ENCODE measurements at places on chromosomes 12 and 14.

- DNase-seq = no peak
These were observed 95.5 kb upstream of the FAR2 start for GRCh38 chr12:29053567-29053966.

DNA sequence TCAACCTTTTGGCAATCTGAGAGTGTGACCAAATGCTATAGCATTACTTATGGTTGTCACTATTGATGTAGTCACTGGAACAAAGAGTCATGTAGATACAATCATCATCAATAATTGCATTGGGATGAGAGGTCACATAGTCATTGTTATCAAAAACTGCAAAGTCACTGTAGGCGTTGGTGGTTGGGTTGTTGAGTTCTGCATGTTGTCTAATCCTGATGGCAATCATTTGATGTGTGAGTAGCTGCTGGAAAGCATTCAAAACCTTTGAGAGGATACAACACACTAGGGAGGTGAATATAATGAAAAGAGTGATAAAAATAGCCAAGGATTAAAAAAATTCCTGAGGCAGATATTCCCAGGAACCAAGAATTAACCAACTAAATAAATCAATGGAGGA is 214.7 kb upstream of the SYT10 start:
- no peak for DNase-seq

GRCh38 chr12:95548056-95548538 is 3.2 kb downstream of the USP44 start:
- DNase-seq = no peak

GRCh38 chr12:79393842-79394241 is 296.9 kb downstream of the PAWR start:
- no peak for DNase-seq

- no peak for DNase-seq
These were observed 346.3 kb downstream of the VRK1 start for GRCh38 chr14:97143456-97143855.

DNA sequence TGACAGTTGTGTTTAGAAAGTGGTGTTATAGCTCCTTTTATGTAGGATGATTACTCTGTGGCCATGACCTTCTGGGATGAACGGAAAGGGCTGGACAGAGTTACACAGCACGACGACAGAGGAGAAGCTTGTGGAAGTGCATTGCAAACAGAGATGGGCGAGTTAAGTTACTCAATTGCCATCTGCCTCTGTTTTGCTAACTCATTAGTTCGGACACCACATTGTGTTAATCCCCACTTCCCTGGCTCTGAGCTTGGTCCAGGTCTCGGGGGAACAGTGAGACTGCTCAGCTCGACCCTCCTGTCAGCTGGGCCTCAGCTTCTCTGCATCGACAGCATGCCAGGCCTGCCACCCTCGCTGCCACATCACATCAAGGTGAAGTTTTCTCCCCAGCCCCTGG is 408.0 kb downstream of the ZFP36L1 start:
- DNase-seq = no peak

DNA sequence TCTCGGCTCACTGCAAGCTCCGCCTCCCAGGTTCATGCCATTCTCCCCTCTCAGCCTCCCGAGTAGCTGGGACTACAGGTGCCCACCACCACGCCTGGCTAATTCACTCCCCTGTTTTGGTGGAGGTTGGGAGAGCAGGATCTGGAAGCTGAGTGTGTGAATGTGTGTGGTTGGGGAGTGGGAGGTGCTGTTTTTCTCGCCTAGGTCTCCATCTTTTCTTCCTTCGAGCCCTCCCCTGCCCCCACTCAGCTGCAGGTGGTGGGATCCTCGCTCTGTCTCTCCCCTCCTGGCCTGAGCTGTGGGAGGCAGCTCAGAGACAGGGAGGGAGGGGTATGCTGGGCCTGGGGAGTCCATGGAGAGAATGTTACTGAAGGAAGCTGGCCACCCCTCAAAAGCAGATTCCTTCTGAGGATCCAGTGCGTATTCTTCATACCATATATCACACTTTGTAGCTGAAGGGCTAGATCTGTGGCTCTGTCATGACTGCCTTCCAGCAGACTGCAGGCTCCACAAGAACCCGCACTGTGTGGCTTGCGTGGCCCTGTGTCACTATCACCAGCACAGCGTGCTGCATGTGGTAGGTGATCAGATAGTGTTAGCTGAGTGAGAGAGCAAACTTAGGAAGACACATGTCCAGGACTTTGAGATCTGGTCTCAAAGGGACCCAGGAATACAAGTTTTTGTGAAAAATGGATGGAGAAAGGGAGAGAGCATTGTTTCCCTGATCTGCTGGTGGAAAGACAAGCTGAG is 2.8 kb downstream of the KRT83 start:
- no peak for DNase-seq

DNA sequence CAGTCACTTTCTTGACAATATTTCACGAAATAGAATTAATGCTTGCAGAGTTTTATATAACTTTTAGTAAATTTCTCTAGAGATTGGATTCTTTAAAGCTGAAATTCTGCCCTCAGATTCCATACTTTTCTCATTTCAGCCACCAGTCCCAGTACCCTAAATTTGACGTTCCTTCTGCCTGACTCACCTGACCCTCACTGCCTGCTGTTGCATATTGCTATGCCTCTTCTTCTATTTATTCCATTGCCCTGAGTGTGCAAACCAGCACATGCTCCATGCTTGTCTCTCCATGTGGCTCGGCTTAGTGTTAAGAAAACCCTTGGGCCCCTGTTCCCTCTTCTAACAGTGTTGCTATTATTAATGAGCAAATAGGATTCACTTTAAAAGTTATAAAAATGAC is 533.3 kb downstream of the LRFN5 start:
- DNase-seq = no peak

DNA sequence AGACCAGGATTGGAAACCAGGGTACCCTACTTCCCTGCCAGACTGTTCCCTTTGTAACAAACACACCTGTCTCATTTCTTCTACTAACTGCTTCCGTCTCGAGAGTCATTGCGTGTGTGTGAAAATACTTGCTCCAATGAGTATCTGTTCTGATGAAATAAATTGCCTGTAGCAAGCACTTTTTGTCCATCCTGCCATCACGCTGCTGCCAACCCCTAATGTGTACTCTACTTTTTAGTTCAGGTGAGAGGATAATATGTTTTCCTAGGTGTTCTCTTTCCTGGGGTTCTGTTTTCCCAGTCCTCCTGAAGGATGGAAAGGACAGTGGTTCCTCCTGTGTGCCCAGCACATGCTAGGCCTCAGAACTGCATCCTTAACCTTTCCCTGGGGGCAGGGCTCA is 1.0 kb downstream of the TUNAR start:
- no peak for DNase-seq

GRCh38 chr14:36161776-36162175 is 14.7 kb downstream of the PTCSC3 start:
- no peak for DNase-seq

DNA sequence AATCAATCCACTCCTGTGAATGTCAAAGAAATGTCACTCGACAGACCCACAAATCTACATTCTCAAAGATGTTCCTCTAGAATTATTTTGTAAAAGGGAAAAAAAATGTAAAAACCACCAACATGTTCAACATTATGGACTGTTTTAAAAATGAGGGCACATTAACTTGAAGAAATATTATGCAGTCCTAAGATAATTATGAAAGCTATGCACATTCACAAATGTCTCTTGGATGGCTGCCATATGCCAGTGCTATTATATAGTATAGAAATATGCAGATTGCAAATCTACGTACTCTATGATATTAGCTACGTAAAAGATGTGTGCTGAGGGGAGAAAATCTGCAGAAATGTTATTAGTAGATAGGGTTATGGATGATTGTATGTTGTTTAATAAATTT is 334.2 kb downstream of the BMP4 start:
- DNase-seq = no peak

- DNase-seq = no peak
These were observed 5.0 kb downstream of the CMTM5 start for GRCh38 chr14:23381871-23382270.

DNA sequence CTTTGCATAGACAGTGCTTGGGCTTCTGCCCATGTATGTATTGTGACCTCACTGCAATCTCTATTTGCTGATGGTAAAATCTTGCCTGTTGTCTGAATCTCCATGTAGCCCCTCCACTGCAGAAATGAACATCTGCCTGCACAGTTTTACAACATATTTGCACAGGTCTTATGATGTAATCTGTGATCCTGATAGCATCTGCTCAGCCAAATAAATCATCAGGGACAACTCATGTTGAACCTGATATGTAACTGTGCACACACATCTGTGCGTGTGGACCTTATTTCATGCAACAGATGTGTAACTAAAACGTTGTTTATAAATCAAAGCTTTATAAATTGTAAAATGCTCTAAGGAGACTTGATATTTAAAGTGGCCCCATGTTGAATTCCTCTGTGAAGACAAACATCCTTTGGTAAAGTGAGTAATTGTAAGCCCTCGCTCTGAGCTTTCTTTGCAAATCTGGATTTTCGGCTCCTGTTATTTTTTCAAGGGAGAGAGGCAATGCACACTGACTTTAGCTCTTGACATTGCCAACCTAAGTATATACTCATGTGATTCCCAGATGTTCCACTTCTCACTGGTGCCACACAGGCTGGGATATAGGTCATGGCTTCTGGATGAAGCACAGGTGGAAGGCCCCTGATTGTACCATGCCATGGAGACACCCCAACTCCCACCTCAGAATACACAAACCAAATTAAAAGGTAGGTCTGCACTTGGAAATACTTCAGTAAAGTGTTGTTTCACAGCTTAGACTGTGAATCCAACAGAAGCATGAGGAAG is 371.3 kb downstream of the GRIN2B start:
- DNase-seq = no peak

GRCh38 chr14:76280221-76280620 is 95.7 kb upstream of the ESRRB start:
- DNase-seq = no peak

- no peak for DNase-seq
These were observed 105.9 kb downstream of the SINHCAF start for GRCh38 chr12:31220061-31220460.

DNA sequence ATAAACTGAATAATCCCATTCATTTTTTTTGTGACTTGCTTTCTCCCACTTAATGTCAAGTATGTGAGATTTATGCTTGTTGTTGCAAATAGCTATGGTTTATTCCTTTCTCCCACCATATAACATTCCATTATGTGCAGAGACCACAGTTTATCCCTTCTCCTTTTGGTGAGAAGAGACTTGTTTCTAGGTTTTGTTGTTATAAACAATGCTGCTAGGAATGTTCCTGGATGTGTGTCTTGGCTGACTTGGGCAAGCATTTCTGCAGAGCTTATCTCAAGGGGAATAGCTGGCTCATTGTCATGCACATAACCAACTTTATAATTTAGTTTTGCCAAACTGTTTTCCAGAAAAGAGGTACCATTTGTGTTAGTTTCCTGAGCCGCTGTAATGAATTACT is 47.6 kb upstream of the PPP1CC start:
- peak; percentile 80 for DNase-seq

DNA sequence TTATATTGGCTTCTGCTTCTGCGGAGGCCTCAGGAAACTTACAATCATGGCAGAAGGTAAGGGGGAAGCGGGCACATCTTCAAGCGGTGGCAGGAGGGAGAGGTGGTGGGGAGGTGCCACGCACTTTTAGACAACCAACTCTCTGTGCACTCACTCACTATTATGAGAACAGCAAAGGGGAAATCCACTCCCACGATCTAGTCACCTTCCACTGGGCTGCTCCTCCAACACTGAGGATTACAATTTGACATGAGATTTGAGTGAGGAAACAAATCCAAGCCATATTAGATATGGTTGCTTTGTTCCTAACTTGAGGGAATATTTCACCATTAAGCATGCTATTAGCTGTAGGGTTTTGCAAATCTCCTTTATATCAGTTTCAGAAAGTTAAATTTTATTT is 80.3 kb downstream of the UNC79 start:
- DNase-seq = no peak

DNA sequence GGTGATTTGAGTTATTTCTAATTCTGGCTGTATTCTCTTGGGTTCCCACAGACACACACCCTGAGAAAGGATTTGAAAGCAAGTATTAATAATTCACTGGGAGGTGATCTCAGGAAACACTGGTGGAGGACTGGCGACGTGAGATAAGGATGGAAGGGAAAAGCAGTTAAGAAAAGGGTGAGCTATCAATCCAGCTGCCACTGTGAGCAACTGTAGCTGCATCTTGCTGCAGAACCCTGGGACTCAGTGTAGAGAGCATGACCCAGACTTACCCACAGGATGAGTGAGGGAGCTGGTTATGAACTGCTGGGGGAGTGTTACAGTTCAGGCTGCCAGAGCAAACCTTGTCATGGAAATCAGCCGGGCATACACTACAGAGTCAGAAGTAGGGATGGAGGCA is 71.9 kb downstream of the RESF1 start:
- peak; percentile 85 for DNase-seq
